Liver (tissue), 10 donors: ENCODE measurements at places on chromosomes 11 and 22. TPM values are rescaled to one million over a fixed set of nuclear protein-coding genes. Genes with fewer than 3 reads are reported as not detected.

DNA sequence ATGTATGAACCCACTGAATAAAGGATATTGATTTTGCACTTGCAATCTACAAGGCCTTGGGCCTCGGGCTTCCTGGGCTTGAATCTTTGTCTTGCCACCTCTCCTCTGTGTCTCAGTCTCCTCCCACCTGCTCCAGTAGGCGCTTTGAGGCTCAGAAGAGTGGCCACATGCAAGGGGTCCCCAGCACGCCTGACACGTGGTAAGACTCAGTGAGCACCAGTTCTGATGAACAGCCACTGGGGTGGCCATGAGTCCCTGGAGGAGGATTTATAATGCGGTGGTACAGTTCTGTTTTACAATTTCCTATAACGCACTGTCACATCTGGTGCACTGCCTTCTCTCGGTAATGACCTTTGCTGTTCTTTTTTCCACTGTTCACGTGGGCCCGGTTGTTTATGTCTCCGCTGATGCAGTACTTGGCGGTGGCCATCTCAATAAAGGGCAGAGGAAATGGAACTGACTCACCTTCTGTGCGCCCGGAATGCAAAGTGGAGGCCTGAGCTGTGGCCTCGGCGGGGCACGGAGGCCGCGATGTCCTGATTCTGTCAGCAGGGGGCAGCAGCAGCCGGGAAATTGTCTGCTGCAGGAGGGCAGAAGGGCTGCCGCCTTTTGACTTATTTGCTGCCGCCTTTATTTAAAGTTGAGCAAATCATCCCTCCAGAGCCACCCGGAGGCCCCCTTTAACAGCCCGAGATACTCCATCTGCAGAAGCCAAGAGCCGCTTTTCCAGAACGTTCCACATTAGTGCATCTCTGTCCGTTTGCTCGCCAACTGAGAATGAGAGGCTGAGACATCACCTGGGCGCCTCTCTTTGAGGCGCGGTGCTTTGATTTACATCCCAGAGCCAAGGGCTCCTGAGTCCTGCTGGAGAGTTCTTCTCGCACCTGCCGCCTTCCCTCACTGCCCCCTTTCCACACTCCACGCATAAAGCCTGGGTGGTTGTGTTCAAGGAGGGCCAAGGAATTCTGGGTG is 6.0 kb upstream of the IFT27 start:
- peak; percentile 84 for DNase-seq

- no peak for DNase-seq
Measured at GRCh38 chr11:117724104-117724503, 72.9 kb downstream of the DSCAML1 start.

GRCh38 chr11:76672431-76673175 is 2.1 kb upstream of the LRRC32 start:
- DNase-seq, result no peak

DNA sequence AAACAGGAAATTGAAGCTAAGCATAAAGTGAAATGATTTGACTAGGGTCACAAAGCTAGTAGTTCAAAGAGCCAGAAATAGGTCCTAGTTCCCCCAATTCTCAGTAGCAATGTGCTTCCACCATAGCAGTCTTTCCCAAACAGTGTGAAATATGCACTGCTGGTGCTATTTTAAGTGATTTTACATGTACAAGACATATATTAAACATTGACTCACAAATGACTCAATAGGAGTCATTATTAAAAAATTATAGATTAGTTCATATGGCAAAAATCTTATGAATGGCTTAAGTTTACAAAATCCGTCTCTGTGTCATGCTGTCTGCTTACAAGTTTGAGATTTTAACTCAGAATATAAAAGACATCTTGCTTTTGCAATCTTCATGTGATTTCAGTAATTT is 21.4 kb downstream of the KIF18A start:
- no peak for DNase-seq

SYT13 gene
- total RNA-seq, result 0.33 TPM

GGTLC2 gene
- not detected for total RNA-seq
